Retinal pigment epithelial cell (primary cell): ENCODE measurements at places on chromosomes 7 and 10.

DNA sequence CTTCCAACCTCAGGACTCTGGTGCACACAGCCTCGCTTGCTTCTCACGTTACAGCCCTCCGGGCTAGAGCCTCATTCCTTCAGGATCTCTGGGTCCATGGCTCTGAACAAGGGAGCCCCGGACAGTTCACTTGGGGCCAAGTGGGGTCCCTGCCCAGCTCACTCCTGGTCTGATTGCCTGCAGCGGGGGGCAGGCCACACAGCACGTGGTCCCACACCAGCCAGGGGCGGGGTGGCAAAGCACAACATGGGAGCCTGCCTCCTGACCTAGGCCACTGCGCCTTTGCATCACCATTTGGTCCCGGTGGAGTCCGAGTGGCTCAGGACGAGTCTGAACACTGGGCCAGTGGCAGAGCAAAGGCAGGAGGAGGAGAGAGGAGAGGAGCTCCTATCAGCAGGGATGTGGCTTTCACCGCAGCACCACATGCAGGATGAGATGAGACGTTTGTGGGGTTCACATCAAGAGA is 13.4 kb upstream of the CRYGN start:
- no peak for DNase-seq

DNA sequence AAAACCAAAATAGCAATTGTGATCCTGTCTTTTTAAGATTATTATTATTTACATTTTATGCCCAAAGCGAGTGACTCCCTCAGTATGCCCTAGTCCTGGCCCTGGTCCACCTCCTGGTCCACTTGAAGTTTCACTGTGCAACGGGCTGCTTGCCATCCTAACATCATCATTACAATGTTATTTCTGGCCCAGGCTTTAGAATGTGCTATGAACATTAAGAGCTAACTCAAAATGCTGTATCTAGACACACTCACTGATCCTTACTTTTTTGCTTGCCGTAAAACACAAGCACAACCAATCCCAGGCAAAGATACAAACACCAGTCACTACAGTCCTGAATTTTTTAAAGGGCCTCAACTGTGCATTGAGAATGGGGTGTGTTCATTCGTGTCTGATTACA is 38.4 kb downstream of the RHOBTB1 start:
- DNase-seq: no peak

DNA sequence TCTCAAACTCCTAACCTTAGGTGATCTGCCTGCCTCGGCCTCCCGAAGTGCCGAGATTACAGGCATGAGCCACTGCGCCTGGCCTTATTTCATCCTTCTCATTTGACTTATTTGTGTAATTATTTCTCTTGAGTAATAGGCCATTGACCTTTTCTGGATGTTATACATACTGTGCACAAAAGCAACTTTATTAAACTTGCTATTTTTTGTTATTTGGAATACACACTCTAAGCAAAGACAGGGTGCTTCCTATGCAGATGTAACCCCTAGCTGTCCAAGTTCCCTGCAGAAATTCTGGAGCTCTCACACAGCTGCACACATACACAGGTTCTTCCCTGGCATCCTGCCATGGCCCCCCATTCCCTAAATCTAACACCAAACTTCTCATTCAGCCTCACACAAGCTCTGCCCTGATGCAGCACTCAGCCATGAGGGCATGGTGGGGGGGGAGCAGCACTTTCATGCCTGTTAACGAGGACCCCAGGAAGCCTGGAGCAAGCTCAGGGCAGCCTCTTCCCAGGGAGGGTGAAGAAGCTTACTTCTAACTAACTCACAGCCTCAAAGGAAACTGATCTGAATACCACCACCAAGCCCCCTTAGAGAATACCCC is 33.2 kb downstream of the SH3PXD2A start:
- DNase-seq: no peak

DNA sequence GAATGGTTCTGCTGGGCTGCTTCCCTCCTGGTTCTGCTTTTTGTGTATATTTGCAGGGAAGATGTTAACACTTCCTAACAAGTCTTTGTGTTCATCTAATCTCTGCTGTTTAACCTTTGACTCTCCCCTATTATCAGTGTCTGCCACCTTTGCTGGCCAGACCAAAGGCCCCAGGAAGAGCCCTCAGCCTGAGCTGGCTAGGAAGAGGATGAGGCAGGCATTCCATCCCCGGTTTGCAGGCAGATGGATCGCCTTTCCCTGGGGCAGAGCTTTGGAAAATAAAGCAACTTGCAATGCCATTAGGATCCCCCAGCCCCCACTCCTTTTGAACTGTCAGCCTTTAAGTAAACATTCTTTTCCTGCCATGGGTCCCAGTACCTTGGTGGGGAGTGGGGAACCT is 19.0 kb downstream of the DPCD start:
- DNase-seq: no peak

DNA sequence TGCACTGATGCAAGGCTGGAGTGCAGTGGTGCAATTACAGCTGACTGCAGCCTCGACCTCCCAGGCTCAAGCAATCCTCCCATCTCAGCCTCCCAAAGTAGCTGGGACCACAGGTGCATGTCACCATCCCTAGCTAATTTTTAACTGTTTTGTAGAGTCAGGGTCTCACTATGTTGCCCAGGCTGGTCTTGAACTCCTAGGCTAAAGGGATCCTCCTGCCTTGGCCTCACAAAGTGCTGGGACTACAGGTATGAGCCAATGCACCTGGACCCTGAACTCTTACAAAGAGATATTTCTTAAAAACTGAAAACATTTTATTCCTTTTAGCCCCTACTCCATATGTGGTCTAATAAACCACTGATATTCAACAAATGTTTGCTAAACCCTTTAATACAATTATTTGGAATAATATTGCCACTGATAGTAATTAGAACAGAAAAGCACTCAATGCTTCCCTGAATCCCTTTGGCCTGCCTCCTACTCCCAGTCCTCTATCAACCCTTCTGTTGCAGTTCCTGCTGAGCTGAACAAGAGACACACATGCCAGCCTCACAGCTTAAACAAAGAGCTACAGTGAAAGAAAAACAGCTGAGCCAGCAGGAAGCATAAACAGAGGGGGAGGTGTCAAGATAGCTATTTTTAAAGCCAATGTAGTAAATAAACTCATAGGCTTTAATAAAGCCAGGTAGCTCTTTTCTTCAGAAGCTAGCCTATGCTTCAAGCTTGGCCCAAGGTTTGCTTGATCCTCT is 7.0 kb upstream of the GNAI1 start:
- DNase-seq: peak; percentile 79

- no peak for DNase-seq
These were observed 67.9 kb upstream of the ANKRD1 start for GRCh38 chr10:90988802-90989201.

DNA sequence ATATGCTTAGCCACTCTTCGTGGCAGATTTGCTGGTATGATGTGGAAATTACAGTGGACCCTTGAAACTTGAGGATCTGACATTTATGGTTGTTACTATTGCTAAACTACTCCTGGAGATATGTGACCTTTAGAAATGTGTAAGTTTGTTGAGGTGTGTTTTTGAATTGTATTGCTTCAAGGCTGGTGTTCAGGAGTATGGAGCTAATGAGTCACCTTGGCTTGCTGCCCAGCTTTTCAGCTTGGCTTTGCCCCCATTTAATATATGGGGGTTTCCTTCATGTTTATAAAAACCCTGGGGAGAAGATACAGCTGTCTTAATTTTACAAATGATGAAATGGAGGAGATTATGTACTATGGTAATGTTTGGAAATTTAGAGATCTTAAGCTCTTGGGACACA is 11.6 kb downstream of the HBP1 start:
- DNase-seq: peak; percentile 51

GRCh38 chr7:143882604-143883078 is 19.3 kb downstream of the TCAF1 start:
- no peak for DNase-seq

- DNase-seq: no peak
These were observed 128.1 kb upstream of the SAMD8 start for GRCh38 chr10:74983383-74983782.

- DNase-seq: no peak
These were observed 30.8 kb downstream of the GOT1 start for GRCh38 chr10:99399664-99400063.

DNA sequence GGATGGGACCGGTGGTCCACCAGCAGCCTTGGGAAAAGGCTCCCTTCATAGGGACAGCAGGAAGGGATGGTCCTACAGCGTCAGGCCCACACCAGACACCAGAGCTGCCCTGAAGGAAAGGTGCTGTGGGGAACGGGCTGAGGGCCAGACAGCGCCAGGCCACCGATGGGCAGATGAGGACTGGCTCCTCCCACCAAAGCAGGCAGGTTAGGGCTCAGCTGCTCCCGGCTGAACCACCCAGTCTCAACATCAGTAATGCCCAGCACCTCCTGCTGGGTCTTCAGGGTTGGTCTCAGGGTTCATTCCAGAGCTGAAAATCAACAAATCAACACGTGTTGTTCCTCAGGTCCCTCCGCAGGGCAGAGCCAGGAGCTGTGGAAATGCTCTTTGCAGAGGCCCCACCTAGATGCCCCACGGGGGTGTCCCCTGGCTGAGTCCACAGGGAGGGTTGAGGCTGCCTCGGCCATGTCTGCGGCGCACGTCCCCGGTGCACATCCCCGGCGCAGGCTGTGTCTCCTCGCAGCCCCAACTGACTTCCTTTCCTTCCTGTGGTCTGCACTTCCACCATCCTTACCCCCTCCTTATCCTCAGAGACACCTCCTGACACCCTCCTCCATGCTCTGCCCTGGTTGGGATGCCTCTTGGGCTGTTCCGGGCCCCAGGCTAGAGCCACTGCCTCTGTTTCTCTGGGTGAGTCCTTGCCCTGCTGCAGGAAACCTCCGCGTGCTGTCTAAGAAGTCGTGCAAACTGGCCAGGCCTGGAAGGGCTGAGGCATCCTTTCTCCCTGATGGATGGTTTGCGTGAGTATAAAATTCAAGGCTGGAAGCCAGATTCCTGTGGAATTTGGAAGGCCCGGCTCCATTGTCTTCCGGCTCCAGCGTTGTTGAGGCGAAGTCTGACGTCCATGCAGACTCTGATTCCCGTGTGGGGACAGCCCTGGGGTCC is 32.8 kb upstream of the CFAP46 start:
- DNase-seq: no peak

GRCh38 chr7:109834851-109835250 is 1256.1 kb upstream of the LRRN3 start:
- no peak for DNase-seq

GRCh38 chr7:158495786-158496185 is 91.8 kb downstream of the PTPRN2 start:
- DNase-seq: no peak

GRCh38 chr10:75654171-75654771 is 222.8 kb downstream of the LRMDA start:
- no peak for DNase-seq

GRCh38 chr7:116211913-116212596 is 1.7 kb downstream of the TES start:
- DNase-seq: no peak

DNA sequence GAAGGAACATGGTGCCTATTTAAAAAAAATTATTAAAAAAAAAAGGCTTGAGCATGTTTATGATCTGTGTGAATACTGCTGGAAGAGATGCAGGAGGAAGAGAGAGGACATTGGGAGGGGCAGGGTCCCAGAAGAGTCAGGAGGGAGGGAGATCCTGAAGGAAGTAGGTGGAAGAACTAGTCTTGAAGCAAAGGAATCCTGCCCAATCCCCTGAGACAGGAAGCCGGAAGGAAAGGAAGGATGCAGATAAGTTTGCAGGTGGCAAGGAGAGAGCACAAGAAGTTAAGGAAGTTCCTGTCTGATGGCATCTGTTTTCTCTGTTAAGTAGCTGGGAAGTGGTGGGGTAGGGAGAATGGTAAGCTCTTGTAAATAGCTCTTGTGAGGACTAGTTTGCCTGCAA is 318.5 kb downstream of the DOCK4 start:
- no peak for DNase-seq

GRCh38 chr7:37435156-37435855 is 13.4 kb downstream of the ELMO1 start:
- DNase-seq: no peak

DNA sequence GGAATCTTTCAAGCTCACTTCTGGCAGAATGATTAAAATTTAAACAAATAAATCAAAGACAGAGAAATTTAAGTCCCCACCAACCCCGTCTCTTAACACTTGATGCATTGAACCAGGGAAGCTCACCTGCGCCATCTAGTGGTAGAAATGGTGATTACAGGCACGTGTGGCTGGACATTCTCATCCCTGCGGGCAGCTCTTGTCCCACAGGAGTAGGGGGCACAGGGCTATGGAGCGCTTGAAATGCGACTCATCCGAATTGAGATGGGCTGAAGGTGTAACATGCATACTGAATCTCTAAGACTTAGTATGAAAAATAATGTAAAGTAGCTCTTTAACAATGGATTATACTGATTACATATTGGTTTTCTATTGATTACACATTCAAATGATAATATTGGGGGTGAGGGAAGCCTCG is 24.8 kb upstream of the SLIT1 start:
- peak; percentile 20 for DNase-seq

- no peak for DNase-seq
These were observed 95.9 kb downstream of the ADARB2 start for GRCh38 chr10:1641402-1641801.

GRCh38 chr10:71952745-71953144 is 11.4 kb upstream of the CHST3 start:
- no peak for DNase-seq

- DNase-seq: no peak
These were observed 227.8 kb upstream of the BMPER start for GRCh38 chr7:33677556-33677955.

GRCh38 chr10:8444630-8445029 is 390.1 kb downstream of the GATA3 start:
- no peak for DNase-seq

DNA sequence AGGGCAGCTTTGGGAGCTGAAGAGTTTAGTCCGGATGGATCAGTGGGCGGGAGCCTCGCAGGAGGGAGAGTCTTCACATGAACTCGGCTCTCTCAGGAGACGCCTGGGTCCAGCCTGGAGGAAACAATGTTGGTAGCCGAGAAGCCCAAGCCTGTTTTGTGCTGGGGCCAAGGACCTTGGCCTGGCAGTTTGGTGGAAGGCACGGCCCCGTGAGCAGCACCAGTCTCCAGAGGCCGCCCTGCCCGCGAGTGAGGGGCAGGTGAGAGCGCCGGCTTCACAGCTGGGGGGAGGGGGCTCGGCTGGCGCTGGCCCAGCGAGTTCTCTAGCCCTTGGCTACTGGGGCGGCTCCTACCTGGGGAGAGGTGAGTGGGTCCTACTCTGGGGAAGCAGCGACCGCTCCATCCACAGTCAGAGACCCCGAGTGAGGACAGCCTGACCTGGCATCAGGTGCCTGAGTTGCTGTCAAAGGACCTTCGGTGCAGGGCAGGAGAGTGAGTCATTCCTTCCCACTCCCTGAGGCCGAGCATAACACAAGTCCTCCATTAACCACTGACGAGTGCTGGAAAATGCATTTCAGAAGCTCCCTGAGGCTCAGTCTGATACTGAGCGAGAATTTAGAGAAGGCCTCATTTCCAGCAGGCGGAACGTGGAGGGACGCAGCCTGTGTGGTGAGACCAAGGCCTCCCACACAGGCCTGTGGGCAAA is 89.3 kb upstream of the DIP2C start:
- no peak for DNase-seq
